ENCODE measurements at places on chromosomes 12 and 14. TPM values are rescaled to one million over a fixed set of nuclear protein-coding genes. Genes with fewer than 3 reads are reported as not detected.

M6PR gene
- 101 TPM for total RNA-seq

- no peak for DNase-seq
Observed at GRCh38 chr12:66163289-66163688, 6.5 kb downstream of the TMBIM4 start.

GRCh38 chr12:59121451-59121850 is 201.1 kb upstream of the LRIG3 start:
- DNase-seq = no peak

DNA sequence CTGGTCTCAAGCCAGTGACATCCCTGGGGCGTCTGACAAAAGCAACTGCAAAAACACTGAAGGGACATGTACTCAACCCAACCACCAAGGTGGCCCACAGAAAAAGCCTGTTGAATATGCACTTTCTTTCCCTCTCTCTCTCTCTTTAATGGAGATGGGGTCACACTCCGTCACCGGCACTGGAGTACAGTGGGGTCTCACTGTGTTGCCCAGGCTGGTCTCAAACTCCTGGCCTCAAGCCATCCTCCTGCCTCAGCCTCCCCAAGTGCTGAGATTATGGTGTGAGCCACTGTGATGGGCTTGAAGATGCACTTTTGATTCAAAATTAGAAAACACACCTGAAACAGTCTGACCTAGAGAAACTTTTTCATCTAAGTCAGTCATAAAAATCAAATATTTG is 7.2 kb upstream of the CD27 start:
- DNase-seq = no peak

GRCh38 chr14:97850466-97850865 is 1053.3 kb downstream of the VRK1 start:
- DNase-seq = no peak

- no peak for DNase-seq
Observed at GRCh38 chr12:90290980-90291975, 582.6 kb upstream of the ATP2B1 start.

GRCh38 chr12:43407816-43408645 is 144.0 kb downstream of the ADAMTS20 start:
- no peak for DNase-seq

GRCh38 chr12:2834581-2835491 is at the start of gene NRIP2:
Gene NRIP2, minus strand, starts transcription at chr12:2835035. Its CDS starts 52 bp downstream, at chr12:2834983.
- DNase-seq = no peak

GRCh38 chr12:67601126-67601525 is 47.4 kb upstream of the DYRK2 start:
- DNase-seq = no peak

DNA sequence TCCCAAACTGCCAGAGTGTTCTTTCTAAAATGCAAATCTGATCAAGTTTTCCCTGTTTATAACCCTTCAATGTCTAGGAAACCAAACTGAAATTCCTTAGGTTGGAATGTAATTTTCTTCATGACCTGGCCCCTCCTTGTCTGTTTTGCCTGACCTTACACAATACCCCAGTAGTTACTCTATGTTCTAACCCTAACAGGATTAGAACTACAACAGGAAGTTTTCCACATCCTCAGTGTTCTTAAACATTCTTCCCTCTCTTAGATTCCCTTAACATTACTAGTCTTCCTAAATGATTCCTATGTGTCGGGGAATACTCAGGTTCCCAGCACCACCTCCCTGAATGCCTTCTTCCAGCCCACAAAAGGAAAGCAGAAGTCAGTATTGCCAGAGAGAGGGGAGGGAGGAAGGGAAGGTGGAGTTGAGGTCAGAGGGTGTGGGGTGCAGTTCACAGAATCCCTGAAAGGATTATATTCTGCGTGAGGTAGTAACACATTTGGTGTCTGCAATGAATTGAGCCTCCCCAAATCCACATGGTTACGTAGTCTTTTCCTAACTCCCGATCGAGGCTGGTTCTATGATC is 72.6 kb downstream of the BBS10 start:
- DNase-seq = no peak
